ENCODE measurements at places on chromosomes 7 and 10.
A peak's percentile ranks its signal among the peaks of the same experiment; 100 is the strongest.

DNA sequence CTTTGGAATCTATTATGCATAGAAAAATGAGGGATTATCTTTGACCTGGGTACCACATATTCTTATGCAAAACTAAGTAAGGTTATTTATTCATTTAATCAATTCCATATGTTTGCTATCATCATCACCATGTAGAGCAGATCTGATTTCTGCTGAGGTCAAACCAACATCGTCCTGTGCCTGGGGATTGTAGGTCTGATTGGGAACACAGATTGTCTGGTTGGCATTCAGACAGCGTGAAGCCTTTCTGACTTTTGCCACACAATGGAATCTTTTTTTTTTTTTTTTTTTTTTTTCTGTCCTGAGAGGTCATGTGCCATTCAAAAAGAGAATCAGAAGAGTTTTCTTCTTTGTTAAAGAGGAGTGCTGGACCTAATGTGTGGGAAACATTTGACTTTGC lies 142.9 kb downstream of the RAB11FIP2 start:
- DNase-seq: no peak

DNA sequence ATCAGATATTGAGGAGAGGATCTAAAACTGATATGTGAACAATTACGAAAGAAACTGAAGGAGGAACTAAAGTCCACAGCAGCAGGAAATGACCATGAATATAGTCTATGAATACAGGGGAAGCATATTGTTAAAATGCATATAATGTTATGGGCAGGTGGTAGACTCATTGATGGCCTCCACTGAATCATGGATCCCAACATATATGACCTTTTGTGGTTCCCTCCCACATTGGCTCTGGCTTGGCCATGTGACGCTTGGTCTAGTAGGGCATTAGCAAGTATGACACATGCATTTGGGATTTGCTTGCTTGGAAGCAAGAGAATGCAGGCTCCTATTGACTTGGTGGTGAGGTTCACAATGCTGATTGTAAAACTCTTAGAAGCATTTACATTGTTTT lies 55.2 kb upstream of the RAB18 start:
- no peak for DNase-seq

DNA sequence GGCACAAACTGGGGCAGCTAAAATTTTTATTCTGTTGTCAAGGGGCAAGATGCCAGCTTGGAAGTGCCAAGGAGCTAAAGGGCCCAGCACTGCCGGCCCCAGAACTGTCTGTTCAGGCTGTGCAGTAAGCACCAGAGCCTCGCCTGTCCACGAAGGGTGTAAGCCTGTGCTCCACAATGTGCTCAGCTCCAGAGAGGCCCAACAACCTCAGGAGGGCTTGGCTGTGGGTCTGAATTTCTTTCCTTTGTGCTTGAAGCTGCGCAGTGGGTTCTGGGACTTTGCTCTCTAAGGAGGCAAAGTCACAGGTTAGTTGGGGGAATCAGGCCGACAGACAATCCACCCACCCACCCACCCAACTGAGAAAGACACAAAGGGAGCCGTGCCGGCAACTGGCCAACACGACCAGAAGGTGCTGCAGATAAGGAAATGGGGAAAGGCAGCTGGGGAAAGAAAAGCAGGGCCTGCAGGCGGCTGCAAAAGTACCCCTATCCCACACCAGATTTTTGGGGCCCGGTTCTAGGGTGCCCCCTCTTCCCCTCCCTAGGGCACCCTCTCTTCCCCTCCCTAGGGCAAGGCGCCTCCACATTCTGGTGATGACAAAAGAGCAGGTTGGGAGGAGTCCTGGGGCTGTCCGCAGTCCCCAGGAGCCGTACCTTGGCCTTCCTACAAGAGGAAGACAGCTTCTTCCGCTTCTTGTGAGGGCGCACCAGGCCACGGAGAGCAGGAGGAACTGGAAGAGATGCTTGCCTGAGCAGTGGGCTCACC lies 7.7 kb downstream of the DDX56 start:
- DNase-seq: no peak

- DNase-seq: no peak
These were observed 203.7 kb upstream of the PHYHIPL start for GRCh38 chr10:58972576-58973234.

DNA sequence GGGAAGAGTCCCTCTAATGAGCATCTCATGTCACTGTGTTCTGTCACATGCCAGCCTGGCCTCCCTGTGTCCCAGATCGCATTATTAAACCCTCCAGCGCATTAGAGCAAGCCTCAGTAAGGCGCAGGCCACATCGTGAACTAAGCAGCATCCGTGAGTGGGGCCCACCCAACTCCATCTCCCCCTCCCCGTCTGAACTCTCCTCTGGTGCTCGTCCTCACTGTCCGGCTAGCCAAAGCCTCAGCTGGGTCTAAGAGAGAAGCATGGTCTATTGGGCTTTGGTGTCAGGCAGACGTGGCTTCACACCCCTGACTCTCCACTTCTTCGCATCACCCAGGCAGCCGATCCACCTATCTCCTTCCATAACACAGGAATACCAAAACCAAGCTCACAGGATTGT lies 164.7 kb upstream of the LANCL2 start:
- no peak for DNase-seq

- no peak for DNase-seq
These were observed 126.9 kb upstream of the TBX20 start for GRCh38 chr7:35380739-35381224.

GRCh38 chr7:67478066-67478465 lies 481.4 kb downstream of the TYW1 start:
- no peak for DNase-seq

GRCh38 chr10:114708717-114709335 lies 50.8 kb upstream of the ABLIM1 start:
- DNase-seq: no peak

- no peak for DNase-seq
These were observed 427.1 kb downstream of the TFEC start for GRCh38 chr7:115603416-115603815.

DNA sequence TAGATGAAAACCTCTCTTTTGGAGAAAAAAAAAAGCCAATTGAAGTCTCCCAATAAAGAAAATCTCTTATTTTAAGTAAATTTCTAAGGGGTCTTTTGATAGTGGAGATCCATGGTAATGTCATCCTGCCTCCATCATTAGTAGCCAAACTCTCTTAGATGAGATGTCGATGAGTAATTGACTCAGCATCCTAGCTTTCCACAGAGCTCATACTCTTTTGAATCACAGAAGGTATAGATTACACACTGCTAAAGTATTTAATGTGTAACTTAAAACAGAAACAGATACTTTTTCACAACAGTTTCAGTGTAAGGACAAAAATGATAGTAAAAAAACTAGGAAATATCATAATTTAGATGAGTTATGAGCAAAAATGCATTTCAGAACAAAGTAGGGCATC lies 19.4 kb downstream of the MAGI2 start:
- no peak for DNase-seq

GRCh38 chr10:130737621-130738020 lies 573.9 kb downstream of the TCERG1L start:
- DNase-seq: no peak

DNA sequence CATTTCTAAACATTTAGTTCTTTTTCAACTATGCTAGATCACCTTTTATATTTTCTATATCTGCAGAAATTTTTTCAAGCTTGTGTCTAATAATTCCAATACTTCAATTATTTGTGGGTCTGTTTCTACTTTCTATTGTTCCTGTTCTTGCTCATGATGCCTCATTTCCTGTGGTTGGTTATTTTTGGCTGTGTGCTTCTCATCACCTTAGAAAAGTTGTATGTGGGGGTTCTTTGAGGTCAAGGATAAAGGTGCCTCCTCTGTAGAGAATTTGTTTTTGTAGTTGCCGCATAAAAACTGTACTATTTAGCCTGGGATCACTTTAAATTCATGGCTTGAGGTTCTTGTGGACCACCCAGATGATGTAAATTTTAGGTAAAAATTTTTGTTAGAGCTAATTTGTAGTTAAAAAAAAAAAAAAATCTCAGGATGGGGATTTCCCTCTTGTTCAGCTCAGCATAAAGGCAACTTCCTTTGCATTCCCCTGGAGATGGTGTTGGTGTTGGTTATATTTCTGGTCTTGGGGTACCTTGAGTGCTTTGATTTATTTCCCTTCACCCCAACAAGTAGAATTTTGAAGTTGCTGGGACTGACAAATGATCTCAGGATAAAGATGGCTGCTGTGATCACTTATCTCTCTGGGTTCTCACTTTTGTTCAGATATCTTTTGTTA lies 27.0 kb upstream of the JAZF1 start:
- DNase-seq: no peak

- no peak for DNase-seq
These were observed 368.1 kb downstream of the RPS24 start for GRCh38 chr10:78401624-78402367.

- no peak for DNase-seq
These were observed 213.1 kb downstream of the PCDH15 start for GRCh38 chr10:54587971-54588370.

GRCh38 chr10:48536916-48537890 lies 67.7 kb downstream of the ARHGAP22 start:
- no peak for DNase-seq

- no peak for DNase-seq
These were observed 679.4 kb upstream of the C7orf33 start for GRCh38 chr7:147911201-147911601.

DNA sequence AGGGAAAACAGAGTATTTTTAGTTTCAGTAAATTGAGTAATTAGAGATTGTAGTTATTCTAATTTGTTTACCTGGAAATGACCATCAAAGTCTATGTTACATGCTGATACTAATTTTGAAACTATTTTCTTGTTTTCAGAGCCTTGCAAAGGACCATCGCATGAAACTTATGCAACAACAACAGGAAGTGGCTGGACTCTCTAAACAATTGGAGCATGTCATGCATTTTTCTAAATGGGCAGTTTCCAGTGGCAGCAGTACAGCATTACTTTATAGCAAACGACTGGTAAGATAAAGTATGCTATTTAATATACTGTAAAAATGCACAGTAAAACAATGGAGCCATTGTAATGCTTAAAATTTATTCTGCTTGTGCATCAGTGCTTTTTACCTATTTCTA lies 78.5 kb downstream of the TRIM24 start:
- no peak for DNase-seq

DNA sequence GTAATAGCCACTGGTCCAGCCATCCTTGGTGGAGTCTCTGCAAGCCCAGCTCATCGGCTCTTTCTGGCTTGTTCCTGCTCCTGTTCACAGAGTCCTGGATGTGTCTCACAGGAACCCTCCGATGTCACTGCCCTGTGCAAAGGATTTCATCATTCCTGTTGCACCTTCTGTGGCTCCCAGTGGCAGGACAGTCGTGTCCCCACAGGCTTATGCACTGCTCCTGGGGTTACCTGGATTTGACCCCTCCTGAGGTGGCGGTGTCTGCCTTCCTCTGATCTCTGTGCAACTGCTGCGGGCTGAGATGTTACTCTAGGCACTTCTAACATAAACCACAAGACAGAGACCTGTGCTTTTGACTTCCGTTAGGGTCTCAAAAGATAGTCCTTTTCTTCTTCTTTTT lies 30.6 kb downstream of the APBB1IP start:
- no peak for DNase-seq

DNA sequence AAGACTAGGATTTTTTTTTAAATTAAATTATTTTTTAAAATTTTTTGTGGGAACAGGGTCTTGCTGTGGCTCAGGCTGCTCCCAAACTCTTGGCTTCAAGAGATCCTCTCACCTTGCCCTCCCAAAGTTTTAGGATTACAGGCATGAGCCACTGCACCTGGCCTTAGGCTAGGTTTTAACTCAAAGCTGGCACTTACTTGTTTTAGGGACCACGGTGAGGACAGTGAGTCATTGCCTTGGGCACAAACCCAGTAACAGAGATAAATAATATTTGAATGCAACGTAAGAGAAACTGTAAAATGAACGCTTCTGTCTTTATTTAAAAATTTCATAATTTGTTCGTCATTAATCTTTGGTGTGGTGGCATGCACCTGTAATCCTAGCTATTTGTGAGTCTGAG lies 96.6 kb downstream of the GATA3 start:
- DNase-seq: no peak

DNA sequence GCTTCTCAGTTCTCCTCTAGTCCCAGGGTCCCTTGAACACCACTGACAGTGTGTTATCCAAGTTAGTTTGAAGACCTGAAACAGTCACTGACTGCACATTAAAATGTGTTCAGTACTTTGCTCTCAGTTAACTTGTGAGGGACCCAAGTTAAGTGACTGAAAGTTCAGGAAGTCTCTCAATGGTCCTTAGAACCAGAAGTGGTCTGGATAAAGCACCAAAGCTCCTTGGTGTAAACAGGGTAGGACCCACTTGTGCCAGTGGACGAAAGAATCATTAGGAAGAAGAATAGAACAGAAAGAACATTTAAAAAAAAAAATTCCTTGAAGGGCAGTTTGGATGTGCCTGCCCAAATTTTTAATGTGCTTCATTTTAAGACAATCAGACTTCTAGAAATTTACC lies 45.1 kb downstream of the NOD1 start:
- no peak for DNase-seq

DNA sequence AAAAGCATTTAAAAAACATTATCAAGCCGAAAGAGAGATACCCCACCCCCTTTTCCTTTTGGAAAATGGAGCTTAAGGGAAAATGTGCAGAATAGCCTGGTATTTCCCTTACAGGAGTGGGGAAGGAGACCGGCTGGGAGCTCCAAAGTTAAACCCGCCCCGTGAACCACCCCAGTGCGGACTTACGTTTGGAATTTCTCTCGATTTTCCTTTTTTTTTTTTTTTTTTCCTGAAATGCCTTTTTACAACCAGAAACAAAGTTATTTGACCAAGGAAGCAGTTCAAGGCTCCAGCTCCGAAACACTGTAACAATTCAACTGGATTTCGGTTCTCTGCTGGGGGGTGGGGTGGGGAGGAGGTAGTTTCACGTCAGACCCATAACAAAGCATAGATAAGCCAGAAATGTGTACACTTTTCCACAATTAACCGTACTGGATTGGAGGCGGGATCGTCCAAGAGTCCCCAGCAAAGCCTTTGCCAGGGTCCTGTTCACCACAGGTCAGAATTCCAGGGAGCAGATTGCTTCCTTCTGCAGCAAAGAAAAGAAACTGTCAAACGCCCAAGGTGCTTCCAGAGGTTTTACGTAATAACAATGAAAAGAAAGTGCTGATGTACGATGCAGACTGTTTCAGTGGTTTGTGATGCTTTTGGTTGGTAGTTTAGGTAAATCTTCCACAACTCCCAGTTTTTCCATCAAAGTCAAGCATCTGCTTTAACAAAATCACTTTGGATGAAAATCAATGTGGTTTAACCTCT lies 6.7 kb downstream of the SKIDA1 start:
- no peak for DNase-seq

GRCh38 chr10:25015828-25016375 lies at the start of gene ENKUR:
Gene ENKUR (minus strand): TSS chr10:25016158. CDS start chr10:25015936, 222 bp downstream.
- DNase-seq: peak; percentile 90
